ENCODE measurements at places on chromosomes 13 and 19. TPM values are rescaled to one million over a fixed set of nuclear protein-coding genes. Genes with fewer than 3 reads are reported as not detected.

The PRTN3 gene
- not detected for polyA plus RNA-seq

The TMEM272 gene
- 0.75 TPM for polyA plus RNA-seq

The SIGLEC11 gene
- not detected for polyA plus RNA-seq

The CYP4F22 gene
- 1.4 TPM for polyA plus RNA-seq

The SIGLECL1 gene
- polyA plus RNA-seq, result not detected

The C5AR1 gene
- 0.15 TPM for polyA plus RNA-seq

The CEACAM19 gene
- polyA plus RNA-seq, result 0.14 TPM

The GJB6 gene
- polyA plus RNA-seq, result 1.5 TPM

The THSD8 gene
- 3.1 TPM for polyA plus RNA-seq

The RCBTB2 gene
- polyA plus RNA-seq, result 17.6 TPM

The IL17D gene
- 0.50 TPM for polyA plus RNA-seq

The SMIM44 gene
- polyA plus RNA-seq, result not detected

The ZNF554 gene
- 3.6 TPM for polyA plus RNA-seq

The ZNF610 gene
- polyA plus RNA-seq, result 3.2 TPM

The KIR2DL3 gene
- polyA plus RNA-seq, result 5.0 TPM

The BRME1 gene
- 0.76 TPM for polyA plus RNA-seq

The TPTE2 gene
- not detected for polyA plus RNA-seq

The KASH5 gene
- polyA plus RNA-seq, result 0.22 TPM

The SULT2B1 gene
- polyA plus RNA-seq, result not detected

The ANKRD24 gene
- 0.36 TPM for polyA plus RNA-seq

The NCCRP1 gene
- polyA plus RNA-seq, result not detected

The C13orf46 gene
- polyA plus RNA-seq, result 0.67 TPM

The IRGC gene
- polyA plus RNA-seq, result not detected

The ACP7 gene
- not detected for polyA plus RNA-seq

All from naive thymus-derived CD8-positive, alpha-beta T cell (primary cell).